ENCODE measurements at places on chromosomes 3 and 15.

- DNase-seq = no peak
These were observed 148.2 kb downstream of the NAALADL2 start for GRCh38 chr3:175007306-175007705.

GRCh38 chr3:50028346-50028745 is 60.4 kb upstream of the RBM5 start:
- DNase-seq = no peak

DNA sequence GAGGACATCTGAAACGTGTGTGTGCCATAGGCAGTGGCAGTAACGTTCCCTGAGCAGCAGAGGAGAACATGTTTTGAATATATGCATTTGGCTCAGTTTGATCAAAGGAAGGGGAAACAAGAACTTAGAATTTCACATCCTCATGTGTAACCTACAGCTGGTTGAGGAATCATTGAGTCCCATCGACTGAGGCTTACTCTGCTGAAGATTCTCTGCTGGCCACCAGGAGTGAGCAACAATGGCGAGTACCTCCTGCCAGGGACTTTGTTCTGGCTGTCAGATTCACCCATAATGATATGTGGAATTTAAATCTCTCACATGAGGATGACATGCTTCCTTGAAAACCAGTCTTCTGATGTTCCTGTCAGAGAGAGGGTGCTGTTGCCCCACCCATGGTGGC is 21.3 kb downstream of the GORASP1 start:
- no peak for DNase-seq

DNA sequence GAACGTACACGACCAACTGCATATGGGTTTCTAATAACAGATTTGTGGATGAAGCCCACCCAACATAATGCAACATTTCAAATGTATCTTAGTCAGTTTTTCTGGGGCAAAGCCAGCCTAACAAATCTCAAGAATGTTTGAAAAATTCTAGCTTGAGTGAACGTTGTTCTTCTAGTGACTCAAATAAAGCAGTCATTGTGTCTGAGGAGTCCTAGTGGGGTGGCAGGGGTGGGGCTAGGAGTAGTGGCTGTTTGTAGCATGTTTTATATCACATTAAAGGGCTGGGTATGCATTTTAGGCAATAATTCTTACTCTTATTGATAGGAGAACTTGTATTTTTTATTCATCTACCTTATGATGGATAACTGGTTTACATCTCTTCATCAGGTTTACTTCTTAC is 6.0 kb downstream of the B3GNT5 start:
- DNase-seq = no peak

DNA sequence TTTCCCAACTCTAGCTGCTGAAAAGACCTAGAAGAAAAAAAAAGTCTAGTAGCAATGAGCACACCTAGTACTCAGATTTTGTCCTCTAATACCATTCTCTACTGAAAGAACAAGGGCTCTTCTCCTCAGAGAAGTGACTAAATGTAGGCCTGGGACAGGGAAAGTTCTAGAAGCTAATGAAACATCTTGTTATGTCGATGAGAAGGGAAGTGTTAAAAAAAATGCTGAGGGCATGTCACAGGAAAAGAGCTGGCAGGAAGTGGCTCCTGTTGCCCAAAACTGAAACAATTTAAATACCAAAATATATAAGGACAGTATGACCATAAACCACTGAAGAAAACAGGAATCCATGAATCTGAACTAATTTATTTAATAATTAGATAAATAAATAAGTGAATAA is 581.4 kb upstream of the TBL1XR1 start:
- no peak for DNase-seq

- no peak for DNase-seq
These were observed 52.4 kb upstream of the SRGAP3 start for GRCh38 chr3:9301798-9302197.

DNA sequence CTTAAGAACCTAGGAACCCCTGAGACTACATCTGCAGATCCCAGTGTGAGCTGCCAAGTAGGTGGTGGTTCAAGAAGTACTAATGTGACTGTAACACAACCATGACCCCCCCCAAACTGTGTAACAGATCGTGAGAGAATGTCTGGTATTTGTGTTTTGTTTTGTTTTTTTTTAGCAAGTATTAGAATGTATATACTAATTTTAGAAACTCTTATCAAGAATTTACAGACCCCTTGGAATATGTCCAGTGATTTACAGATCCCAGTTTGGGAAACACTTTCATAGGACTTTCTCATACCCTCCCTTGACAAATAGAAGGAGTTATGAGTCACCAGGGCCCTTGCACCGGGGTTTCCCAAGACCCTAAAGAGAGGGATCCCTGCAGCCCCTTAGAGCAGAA is 79.8 kb downstream of the SEMA5B start:
- no peak for DNase-seq

DNA sequence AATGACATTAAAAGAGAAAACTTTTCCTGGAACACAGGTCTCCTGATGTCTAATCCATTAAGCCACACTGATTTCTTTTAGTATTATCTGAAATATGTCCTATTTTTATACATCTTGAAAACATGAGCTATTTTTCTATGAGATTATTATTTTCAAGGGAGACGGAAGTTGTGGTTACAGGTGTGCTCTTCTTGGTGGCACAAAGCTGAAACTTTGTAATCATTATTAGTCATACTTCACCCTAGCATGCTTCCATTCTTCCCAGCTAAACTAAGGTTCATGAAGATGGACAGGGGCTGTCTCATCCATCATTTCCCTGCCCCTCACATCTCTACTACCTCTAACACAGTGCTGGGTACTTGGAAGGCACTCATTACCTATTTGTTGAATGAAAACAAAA is 85.6 kb upstream of the POU1F1 start:
- no peak for DNase-seq

- no peak for DNase-seq
These were observed 17.1 kb downstream of the VIPR1 start for GRCh38 chr3:42519568-42519962.

GRCh38 chr3:150005243-150006112 is 34.8 kb upstream of the PFN2 start:
- DNase-seq = no peak

- DNase-seq = no peak
These were observed 33.0 kb downstream of the HES1 start for GRCh38 chr3:194168994-194169393.

- no peak for DNase-seq
These were observed 180.0 kb downstream of the ERC2 start for GRCh38 chr3:56288258-56288657.

GRCh38 chr3:53816425-53816824 is 29.8 kb downstream of the CHDH start:
- DNase-seq = no peak

GRCh38 chr3:29183346-29184087 is 97.4 kb upstream of the RBMS3 start:
- DNase-seq = peak; percentile 23

DNA sequence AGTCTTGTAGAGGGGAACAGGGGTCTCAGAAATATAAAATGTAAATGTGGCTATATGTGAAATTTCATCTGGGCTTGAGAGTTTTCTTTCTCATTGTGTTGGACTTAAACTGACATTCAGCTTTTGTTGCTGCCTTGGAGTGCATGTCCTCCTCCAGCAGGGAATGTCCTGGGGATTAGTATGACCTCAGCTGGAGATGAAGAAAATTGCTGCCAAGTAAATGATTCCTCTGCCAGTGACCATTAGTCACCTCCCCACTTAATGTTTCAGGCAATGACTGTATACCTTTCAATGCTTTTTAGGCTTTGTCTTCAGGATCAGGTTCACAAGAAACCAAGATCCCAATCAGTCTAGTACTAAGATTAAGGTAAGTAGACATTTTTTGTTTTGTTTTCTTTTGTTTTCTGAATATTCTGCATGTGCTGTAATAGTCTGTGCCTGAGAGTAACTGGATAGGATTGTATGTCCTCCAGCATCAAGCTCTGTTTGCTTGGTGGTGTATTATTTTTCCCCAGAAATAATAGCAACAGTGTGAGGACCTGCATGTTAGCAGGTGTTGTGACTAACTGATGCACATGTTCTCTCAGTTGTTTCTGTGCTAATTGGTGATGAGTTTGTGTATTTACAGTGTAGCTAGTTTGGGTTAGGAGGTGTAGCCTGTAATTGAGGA is 18.1 kb upstream of the SLC22A13 start:
- DNase-seq = no peak

GRCh38 chr3:146536681-146537080 is 7.7 kb downstream of the PLSCR1 start:
- DNase-seq = no peak

- DNase-seq = no peak
These were observed 139.1 kb downstream of the NSMCE3 start for GRCh38 chr15:29130476-29130875.

GRCh38 chr15:61537337-61537736 is 308.2 kb upstream of the RORA start:
- no peak for DNase-seq

- DNase-seq = no peak
These were observed 199.1 kb downstream of the SI start for GRCh38 chr3:164879201-164879600.

DNA sequence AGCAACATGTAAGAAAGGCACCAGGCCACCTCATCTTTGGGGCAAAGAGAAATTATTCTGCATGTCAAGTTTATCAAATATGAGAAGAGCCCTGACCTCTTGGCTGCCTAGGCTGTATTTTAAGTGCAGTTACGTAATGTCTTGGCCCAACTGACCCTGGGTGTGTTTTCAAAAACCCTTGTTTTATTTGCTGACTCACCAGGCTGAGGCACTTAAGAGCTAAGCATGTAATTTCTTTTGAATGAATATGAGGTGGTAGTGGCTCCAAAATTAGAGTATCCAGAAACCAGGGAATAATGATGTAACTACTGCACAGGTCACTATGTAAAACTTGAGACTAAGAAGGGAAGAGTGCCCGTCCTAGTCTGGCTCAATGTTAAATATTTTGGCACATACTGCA is 24.3 kb downstream of the PGPEP1L start:
- no peak for DNase-seq

GRCh38 chr15:66133247-66133885 is 120.2 kb downstream of the MEGF11 start:
- DNase-seq = no peak

DNA sequence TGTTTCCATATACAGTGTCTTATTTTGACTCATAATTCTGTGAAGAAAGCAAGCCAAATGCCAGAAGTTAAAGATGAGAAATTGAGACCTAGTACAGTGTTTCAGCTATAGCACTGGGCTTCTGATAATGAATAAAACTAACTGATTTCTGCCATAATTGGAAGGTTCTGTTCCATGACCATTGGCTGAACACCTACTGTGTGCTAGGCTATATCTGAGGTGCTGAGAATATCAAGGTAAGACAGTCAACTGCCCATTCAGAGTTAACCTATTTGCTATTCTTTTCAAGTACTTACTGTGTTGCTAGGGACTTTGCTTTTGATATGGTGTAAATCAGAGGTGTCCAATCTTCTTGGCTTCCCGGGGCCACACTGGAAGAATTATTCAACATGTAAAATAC is 73.4 kb downstream of the LHFPL4 start:
- DNase-seq = no peak

DNA sequence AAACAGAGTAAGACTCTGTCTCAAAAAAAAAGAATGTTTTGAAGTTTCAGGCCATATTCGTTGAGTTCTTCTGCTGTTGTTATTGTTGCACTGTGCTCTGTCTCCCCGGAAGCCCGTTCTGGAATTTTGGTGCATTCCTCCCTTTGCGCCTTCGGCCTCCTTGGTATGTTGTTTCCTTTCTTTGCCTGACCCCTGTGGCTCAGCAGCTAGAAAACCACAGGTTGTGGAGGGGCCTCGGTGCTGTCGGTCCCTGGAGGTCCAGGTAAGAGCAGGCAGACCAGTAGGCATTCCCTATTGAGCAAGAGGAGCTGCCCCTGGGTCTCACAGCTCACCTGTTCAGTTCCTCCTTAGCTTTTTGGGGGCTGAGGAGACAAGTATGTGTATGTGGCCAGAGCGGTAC is 51.0 kb upstream of the DLG1 start:
- no peak for DNase-seq

All from stimulated activated CD4-positive, alpha-beta T cell treated with anti-CD3 and anti-CD28 coated beads, Interleukin-2, amount 100 ng/mL, for 24 hours (primary cell).